ENCODE measurements at places on chromosomes 7 and 10.

- no peak for DNase-seq
Observed at GRCh38 chr7:86653919-86654659, 10.4 kb downstream of the GRM3 start.

DNA sequence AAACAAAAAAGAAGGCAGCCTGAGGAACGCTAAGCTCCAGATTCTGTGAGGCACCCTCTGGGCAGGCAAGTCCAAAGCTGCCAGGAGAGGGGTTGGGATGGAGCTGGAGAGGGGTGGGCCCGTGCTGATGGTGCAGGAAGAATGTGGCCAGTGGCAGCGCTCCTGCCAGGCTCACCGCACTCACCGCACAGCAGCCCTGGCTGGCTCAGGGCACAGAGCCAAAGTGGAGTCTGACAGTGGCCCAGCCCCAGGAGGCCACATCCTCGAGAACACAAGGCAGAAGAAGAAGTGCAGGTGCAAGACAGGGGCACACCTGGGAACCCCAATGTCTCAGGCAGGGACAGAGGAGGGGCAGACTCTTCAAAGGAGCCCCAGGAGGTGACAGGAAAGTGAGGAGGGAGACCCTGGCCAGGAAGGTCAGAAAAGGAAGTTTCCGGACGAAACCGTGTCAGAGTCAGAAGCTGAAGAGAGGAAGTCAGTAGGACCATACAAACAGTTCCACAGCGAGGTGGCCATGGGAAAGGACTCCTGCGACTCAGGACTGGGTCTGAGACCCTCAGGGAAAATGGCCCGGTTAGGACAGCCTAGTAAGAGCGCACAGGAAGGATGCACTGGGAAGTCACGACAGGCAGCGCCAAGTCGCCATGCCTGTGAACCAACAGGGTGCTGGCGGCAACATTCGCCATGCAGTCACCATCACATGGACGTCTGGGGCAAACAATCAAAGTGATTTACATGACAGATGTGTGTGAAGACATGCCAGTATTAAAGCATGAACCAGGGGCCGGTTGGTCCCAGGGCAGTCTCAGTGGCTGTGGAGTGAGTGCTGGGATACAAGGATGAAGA lies 54.4 kb downstream of the COBL start:
- DNase-seq: no peak

GRCh38 chr7:102819151-102819550 lies 70.4 kb downstream of the FAM185A start:
- DNase-seq: no peak

- no peak for DNase-seq
Observed at GRCh38 chr7:158959954-158960353, 103.6 kb downstream of the DYNC2I1 start.

DNA sequence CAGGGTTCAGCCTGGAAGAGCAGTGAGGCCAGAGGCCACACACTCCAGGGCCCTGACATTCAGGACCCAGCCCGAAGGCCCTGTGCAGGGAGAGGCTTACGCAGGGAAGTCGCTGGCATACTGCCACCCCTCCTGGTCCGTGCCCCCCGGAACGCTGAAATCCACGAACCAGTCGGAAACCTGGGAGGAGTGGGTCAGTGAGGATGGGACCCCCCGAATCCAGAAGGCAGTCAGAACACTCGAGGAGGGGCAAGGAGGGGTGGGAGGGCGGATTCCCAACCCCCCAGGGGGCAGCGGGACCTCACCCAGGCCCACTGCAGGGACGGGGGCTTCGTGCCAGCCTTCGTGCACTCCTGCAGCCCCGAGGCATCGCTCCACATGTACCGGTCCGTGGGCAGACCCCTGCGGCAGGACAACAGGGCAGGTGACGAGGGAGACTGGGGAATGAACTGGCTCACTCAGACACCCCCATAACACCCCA lies 13.5 kb downstream of the BHLHA15 start:
- DNase-seq: no peak

DNA sequence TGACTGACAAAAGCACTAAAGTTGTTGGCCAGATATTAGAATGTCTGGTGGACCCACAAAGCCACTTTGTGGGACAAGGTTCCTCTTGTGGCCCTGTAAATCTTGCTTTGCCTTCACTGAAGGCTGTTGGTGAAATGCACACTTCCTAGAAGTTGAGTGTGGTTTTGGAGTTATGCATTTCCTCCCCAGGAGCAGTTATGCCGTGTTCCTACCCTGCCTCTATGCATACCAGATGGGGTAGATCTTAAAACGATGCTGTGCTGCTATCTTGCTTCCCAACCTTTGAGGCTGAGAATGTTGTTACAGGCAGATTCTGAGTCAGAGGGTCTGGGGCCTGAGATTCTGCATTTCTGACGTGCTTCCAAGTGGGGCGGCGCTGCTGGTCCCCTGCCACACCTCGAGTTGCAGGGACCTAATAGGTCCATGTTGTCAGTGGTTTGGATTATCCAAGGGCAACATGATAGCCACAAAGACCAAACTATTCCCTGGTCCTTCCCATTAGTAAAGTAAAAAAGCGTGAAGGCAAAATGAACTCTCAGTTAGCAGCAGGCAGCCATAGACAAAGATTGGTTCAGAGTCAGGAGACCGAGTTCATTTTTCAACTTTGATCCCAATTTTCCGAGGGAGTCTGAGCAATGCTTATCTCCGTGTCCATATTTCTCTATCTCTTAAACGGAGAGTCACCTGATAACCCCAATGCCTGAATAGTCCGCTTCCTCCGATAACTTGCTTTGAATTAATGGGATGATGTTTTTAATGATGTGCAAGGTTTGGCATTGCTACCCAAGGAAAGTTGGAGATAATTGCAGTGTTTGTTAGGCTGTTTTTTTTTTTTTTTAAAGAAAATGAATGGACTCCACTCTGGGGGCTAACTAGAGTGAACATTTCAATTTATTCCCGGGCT lies 55.8 kb downstream of the CDHR3 start:
- DNase-seq: no peak

- no peak for DNase-seq
Observed at GRCh38 chr7:57769958-57770357, 320.0 kb downstream of the ZNF716 start.

GRCh38 chr10:59055045-59055444 lies 121.4 kb upstream of the PHYHIPL start:
- DNase-seq: no peak

DNA sequence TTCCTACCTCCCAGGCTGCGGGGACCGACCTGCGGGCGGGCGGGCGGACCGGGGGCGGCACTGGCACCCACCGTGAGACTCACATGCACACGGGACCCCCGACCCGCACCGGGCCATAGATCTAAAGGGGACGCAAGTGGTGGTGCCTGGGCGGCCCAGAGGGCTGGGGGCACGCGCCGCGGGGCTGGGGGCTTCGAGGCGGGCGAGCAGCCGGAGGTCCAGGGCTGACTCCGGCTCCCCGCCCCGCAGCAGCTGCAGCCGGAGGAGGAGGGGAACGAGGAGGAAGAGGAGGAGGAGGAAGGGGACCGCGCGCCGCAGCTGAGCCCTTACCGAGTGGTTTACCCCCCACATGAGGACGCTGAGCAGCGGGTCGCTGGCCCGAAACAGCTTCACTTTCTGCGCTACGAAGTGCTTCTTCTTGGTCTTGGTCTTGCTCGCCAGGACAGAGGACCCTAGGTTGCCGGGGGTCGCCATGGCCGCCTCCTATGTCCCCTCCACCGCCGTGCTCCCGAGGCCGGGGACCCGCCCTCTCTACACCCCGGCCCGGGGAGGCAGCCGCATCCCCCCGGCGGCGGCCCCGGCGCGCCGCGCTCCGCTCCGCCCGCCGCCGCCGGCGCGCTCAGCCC lies 412 bp downstream of the PIP4K2A start:
- DNase-seq: no peak

GRCh38 chr7:106757846-106758245 lies 96.9 kb upstream of the CCDC71L start:
- no peak for DNase-seq

DNA sequence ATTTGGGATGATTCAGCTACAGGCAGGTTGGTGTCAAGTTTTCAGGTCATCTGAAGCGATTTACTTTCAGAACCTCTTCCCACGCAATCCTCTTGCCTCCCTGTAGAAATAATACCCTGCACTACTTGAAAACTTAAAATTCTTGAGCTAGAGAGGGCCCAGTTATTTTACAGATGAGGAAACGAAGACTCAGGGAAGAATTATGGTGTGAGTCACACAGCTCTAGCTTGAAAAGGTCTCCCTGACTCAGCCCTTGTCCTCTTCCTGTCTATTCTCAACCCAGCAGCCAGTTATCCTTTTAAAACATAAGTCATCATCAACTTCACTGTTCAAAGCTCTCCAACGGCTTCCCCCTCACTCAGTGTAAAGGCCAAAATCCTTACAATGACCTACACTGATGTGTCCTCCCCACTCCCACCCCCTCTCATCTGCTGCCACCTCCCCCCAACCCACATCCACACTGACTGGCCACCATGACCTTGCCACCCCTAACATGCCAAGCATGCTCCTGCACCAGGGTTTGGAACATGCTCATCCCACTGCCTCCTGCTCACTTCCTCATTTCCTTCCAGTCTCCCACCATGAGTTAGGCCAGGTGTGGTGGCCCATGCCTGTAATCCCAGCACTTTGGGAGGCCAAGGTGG lies 3.4 kb downstream of the DNMBP start:
- DNase-seq: no peak

DNA sequence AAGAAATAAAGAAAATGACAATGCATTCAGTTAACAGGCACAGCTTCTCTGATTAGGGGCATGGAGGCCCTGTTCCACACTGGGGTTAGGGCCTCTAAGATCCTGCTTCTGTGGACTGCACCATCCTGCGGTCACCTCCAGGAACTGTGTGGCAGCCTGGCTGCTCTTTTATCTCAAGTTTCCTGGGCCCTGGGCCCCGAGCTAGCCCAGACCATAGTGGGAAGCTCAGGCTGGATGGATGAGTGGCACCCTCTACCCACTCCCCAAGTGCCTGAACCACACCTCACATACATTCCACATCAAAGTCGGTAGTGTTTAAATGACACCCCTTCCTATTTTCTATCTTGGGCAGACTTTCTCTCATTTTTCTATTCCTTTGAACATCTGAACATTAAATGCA lies 461.5 kb upstream of the MKI67 start:
- no peak for DNase-seq

DNA sequence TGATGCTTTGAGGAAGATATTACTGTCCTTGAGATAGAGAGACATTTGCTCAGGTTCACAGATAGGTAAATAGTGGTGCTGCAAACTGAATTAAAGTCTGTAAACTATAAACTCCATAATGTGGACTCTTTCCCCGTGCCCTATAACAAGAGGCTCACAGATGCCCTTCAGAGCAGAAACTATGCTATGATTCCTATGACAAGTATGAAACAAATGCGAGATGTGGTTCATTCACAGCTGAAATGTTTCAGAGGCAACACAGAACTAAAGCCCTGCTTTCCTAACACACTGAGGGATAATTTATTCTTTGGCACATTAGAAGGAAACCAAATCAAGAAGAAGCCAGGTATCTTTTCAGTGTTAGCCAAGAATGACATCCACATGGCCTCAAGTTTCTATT lies 13.4 kb downstream of the CHUK start:
- DNase-seq: no peak

GRCh38 chr10:71736570-71736952 lies 17.0 kb upstream of the C10orf105 start:
- no peak for DNase-seq

DNA sequence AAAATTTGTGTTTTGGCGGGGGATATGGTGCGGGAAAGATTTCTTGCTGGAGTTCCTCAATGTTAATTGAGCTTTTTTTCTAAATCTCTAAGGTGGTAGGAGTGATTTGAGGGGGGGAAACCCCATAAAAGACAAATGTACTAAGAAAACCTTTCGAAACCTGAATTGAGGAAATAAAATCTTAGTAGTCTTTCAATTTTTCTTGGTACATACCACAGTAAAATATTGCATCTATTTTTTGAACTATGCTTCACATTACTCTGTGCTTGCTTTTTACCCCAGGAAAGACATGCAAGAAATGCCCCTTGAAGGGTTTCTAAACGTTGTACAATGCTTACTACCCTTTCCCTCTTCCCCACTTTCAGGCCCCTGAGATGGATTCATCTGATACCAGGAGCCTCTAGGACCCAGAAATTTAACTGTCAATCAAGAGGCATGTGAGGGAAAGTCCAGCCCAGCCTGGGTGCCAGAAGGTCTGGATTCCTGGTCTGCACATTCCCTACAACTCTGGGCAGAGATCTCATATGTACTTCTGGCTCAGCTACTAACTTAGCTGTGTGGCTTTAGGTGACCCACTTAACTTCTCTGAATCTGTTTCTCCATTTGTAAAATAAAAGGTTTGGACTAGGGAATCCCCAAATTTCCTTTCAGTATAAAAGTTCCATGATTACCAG lies 5.8 kb upstream of the PDCD4 start:
- no peak for DNase-seq

GRCh38 chr7:106346678-106347217 lies 62.0 kb upstream of the NAMPT start:
- no peak for DNase-seq

DNA sequence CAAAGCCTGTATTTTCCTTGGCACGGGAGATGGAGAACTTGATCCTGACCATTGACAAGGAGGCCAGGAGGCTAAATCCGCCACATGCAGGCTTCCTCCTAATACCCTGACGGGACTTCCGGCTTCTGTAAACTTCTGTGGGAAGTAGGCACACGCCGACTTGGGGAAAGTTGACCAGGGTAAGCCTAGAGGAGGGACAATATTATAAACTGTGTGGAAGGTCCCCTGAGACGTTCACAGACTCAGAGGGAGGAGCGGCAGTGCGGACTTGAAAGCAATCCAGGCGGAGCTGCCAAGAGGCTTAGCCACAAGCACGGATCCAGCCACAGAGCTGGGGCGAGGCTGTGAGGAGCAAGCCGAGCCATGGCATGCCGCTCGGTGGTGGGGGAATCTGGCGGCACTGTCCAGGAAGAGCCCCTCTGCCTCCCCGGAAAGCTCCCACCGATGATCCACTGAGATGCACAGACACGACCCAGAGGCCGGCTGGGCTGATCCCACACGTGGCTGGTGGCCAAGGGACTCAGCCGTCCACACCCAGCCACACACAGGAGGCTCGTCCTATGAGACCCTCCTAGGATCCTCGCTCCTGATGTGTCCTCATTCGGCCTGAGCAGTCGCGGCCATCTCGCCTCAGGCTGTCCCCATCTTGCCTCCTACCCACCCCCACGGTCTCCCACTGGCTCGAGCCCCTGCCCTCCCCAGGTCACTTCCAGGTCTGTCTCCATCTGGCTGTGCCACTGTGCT lies 40.0 kb upstream of the INSIG1 start:
- DNase-seq: no peak

- no peak for DNase-seq
Observed at GRCh38 chr7:96531331-96531730, 178.3 kb downstream of the SEM1 start.

DNA sequence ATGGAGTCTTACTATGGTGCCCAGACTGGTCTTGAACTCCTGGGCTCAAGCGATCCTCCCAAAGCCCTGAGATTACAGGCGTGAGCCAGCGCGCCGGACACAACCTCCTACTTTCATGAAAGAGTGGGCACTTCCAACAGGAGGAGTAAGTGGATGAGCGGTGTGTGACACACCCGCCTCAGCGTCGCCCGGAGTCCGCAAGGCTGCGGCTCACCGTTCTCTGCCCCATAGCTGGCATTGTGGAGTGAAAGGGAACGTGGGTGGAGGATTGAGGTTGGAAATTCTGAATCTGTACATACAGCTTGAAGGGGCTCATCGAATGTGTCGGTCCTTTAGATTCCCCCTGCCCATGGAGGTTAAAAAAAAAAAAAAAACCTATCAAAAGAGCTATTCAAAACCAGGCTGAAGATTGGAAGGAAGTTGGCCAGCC lies 524 bp upstream of the PRXL2A start:
- no peak for DNase-seq

All from LNCaP clone FGC (cell line).